ENCODE measurements at places on chromosomes 2 and 18. TPM values are rescaled to one million over a fixed set of nuclear protein-coding genes. Genes with fewer than 3 reads are reported as not detected.

The OTX1 gene
- 0.29 TPM for total RNA-seq

The SPHKAP gene
- under 0.01 TPM for total RNA-seq

The SNTG2 gene
- not detected for total RNA-seq

The VWA3B gene
- total RNA-seq: not detected

The PPP1R1C gene
- 2.2 TPM for total RNA-seq

The ANKRD62 gene
- not detected for total RNA-seq

The CLEC4F gene
- total RNA-seq: not detected

The BARD1 gene
- total RNA-seq: 14.9 TPM

The PROKR1 gene
- not detected for total RNA-seq

The MAP3K19 gene
- not detected for total RNA-seq

The MFSD6 gene
- 25.6 TPM for total RNA-seq

The LONRF2 gene
- total RNA-seq: under 0.01 TPM
